ENCODE measurements at places on chromosomes 16 and 17.

- no peak for DNase-seq
Observed at GRCh38 chr17:1260086-1260769, 10.0 kb upstream of the BHLHA9 start.

DNA sequence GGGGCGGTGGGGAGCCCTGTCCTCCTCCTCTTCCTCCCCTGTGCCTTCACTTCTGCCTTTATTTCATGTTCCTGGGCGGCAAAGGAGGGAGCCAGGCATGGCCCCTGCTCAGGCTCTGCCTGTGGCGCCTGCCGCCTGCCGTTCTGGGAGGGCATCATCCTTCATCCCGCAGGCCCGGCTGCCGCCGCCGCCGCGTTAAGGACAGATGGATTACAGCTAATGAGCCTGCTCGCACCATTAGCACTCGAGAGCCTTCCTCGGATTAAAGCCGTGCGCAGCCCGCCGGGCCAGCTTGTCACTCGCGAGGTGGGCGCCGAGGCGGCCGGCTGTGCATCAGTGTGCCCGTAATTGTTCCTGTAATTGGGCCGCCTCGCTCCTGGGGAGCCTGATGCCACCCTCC, 127.7 kb upstream of the GSE1 start:
- no peak for DNase-seq

DNA sequence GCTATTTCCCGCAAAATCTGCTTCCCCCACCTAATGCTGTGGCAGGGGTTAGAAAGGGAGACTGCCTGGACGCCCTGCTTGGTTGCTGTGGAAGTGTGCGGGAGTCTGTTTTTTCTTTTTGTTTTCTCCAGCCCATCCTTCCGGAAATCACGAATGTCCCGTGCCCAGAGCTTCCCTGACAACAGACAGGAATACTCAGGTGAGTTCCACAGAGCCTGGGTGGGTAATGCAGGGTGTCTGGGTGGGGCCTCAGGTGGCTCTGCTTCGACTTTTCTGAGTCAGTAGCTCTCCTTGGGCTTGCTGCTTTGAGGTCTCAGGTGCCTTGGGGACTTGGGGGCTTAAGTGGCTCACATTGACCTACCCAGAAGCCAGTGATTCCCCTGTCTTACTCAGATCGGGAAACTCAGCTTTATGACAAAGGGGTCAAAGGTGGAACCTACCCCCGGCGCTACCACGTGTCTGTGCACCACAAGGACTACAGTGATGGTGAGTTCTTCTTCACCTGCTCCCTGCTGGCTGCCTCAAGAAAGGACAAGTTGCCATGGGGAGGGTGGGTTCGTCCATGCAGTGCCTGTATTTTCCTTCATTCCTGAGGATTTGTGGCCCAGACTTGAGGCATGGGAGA, 11.4 kb downstream of the LIMD2 start:
- DNase-seq = no peak

DNA sequence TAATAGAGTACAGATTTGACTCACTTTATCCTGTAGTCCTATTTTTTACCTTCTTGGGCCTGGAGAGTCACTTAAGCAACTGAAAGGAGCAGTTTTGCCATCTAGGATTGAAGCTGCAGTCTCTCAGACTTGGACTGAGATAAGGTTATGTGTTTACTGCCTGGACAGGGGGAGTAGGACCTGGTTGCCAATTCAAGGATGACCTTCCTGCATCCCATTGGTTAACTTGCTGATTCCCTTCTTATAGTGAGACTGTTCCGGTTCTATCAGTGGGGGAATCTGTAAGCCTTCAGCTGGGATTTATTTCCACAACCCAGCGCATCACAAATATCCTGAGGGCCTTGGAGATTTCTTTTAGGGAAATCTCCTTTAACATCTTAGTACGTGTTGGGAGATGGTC, 2.9 kb downstream of the UBN1 start:
- DNase-seq = no peak

GRCh38 chr16:86145669-86146068, 246.7 kb downstream of the IRF8 start:
- no peak for DNase-seq

- no peak for DNase-seq
Observed at GRCh38 chr16:1144476-1145382, 8.2 kb upstream of the CACNA1H start.

DNA sequence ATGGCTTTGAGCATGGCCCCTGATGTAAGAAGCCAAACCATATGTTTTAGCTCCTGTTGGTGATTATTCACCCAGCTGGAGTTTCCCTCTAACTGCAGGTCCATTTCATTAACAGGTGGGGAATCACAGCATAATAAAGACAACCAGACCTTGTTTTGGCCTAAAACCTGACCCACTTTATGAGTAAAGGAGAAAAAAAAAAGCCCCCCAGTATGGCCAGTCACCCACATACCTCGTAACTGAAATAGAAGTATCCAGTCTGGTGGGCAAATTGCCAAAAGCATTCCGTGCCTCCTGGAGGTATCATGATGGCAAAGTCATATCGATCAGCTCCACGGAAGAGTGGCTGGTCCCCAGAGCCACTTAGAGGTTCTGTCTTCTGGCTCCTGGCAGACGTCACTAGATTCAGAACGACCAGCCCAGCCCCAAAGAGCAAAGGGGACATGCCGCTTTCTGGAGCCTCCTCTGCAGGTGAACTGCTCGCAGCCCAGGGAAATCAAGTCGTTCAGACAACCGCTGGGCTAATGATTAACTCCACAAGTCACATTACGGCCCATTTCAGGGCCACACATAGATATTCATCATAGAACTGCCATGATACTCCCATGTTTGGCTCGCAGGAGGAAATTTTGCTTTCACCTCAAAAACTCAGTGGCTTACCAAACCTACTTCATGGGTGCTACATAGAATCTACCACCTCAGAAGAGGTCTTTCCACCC, at the start of gene TMED6:
TMED6 (minus strand) TSS at position 478 of the 719 bp plus-strand sequence; CDS start at position 445, 33 bp downstream.
- no peak for DNase-seq

GRCh38 chr17:9307313-9307998, 268.2 kb downstream of the STX8 start:
- no peak for DNase-seq

DNA sequence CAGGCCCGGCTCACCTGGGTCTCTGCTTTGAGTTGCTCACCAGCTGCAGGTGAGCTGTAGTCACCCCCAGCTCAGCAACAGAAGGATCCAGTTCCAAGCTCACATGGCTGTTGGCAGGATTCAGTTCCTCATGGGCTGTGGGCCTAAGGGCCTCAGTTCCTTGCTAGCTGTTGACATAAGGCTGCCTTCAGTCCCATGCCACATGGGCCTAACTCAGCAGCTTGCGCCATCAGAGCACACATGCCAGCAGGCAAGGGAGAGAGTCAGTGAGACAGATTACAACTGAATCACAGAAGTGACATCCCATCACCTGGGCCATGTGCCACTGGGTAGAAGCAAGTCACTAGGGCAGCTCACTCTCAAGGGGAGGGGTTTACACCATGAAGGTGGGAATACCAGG, 24.7 kb downstream of the PSMD7 start:
- no peak for DNase-seq

- no peak for DNase-seq
Observed at GRCh38 chr17:5687646-5688045, 103.3 kb upstream of the NLRP1 start.

- no peak for DNase-seq
Observed at GRCh38 chr16:12917246-12917645, 15.8 kb downstream of the SHISA9 start.

DNA sequence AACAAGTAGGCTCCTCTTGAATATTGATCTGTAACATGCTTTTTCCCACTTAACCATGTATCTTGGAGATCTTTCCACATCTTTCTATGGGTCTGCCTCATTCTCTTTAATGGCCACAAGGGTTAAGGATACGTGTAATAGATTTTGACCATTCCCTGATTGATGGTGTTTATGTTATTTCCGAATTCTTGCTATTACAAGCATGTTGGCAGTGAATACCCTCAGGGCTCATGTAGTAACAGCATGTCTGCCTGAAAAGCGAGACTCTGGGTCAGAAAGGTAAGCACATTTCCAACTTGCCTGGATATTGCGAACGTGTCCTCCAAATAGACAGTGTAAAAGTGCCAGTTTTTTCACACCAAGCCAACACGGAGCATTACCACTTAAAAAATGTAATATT, 5.0 kb downstream of the TAC4 start:
- no peak for DNase-seq

GRCh38 chr16:50448522-50448921, 79.7 kb upstream of the BRD7 start:
- no peak for DNase-seq

- no peak for DNase-seq
Observed at GRCh38 chr16:88839745-88840599, 16.8 kb downstream of the GALNS start.

- no peak for DNase-seq
Observed at GRCh38 chr16:2087748-2088631, 40.2 kb downstream of the TSC2 start.
